ENCODE measurements at places on chromosomes 13 and 19. TPM values are rescaled to one million over a fixed set of nuclear protein-coding genes. Genes with fewer than 3 reads are reported as not detected.
A peak's percentile ranks its signal among the peaks of the same experiment; 100 is the strongest.

The THSD1 gene
- 0.26 TPM for total RNA-seq

- peak; percentile 92 for DNase-seq
These were observed 4.9 kb downstream of the ARHGEF1 start for GRCh38 chr19:41887711-41888382.

The GPC6 gene
- total RNA-seq, result not detected

GRCh38 chr13:79457948-79458347 is 23.0 kb upstream of the NDFIP2 start:
- DNase-seq, result no peak

DNA sequence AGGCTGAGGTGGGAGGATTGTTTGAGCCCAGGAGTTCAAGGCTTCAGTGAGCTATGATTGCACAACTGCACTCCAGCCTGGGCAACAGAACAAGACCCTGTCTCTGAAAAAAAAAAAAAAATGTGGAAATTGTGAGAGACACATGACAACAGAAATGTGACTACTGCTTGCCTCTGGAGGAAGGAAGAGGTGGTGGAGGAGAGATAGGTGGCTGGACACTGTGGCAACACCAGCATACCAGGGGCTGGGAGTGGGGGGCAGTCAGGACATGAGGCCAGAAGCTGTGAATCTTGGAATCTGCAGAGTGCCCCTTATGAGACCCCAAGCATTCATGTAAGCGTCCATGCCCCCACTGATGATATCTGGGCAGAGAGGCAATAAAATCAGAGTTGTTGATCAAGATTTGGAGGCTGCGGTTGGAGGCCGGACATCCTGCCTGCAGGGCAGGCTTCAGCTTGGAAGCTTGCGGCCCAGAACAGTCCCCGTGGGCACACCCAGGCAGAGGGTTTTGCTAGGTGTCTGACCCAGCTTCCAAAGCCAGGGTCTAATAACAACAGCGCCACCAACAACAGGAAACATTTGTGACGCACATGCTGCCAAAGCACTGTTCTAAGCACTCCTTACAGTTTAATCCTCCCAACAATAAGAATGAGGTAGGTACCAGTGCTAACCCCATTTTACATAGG is 16.9 kb downstream of the FAM187B start:
- DNase-seq, result peak; percentile 65

GRCh38 chr19:46265217-46265828 is 31.5 kb upstream of the HIF3A start:
- DNase-seq, result peak; percentile 61

The PCDH8 gene
- total RNA-seq, result not detected

DNA sequence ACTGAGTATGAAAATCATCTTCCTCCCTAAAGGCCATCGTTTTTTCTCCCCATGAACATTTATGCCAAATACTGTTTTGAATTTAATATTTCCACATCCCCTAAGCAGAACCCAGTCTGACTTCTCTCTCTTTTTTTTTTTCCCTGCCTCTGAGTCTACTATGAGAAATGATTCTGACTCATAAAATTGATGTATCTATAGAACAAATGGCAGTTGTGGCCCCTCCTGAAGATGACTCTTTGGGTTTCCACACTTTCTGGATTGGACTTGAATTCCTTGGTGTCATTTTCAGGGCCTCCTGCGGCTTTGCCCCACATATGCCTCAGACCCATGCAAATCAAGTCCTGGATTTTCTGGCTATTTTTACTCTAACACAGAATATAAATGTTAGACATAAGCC is 22.7 kb upstream of the NAXD start:
- DNase-seq, result no peak

GRCh38 chr13:27933580-27934328 is 14.0 kb downstream of the PDX1 start:
- no peak for DNase-seq

GRCh38 chr19:14127176-14127575 is 9.2 kb downstream of the ASF1B start:
- no peak for DNase-seq

DNA sequence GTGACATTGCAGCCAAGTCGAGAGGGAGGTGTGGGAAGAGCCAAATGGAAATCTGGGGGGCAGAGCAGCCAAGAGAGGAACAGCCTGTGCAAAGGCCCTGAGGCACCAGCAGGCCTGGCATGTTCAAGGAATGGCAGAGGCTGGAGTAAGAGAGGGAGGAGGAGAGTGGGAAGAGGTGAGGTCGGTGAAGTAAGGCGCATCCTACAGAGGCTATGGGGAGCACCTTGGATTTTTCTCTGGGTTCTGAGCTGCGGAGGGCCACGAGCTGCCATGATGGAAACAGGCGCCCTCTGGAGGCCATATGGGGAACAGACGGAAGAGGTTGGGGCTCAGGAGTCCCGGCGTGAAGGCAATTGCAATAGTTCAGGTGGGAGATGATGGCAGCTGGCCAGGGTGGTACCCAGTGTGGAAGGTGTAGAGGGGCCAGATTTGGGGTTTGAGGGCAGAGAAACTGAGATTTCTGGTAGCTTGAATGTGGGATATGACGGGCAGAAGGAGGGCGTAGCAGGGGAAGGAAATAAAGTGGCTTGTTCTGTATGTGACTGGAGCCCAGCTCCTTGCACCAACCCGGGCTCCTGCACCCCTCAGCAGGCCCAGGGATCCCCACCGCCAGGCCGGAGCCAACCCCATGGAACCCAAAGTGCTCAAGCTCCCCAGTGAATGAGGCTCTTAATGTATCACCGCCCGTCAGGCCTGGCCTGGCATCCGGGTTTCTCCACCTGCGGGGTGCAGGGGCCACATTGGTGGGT is 20.5 kb upstream of the STRN4 start:
- peak; percentile 67 for DNase-seq

DNA sequence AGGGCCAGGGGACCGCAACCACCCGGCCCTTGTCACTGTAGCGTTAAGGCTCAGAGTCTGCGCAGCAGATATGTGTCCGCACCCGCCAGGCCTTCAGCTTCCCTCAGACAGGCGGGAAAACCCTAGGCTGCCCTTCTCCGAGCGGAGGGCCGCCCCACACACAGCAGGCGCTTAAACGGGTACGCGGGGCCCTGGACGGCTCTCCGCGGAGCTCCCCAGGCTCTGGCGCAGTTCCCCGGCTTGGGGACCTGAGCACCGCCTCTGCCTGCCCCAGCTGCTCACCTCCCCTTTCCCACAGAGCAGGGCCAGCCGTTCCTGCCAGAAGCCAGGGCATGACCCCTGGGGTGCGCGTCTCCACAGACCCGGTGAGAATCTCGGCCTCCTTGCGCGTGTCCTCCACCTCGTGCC is 593 bp downstream of the ZNF135 start:
- DNase-seq, result no peak

The IGFL2 gene
- not detected for total RNA-seq

DNA sequence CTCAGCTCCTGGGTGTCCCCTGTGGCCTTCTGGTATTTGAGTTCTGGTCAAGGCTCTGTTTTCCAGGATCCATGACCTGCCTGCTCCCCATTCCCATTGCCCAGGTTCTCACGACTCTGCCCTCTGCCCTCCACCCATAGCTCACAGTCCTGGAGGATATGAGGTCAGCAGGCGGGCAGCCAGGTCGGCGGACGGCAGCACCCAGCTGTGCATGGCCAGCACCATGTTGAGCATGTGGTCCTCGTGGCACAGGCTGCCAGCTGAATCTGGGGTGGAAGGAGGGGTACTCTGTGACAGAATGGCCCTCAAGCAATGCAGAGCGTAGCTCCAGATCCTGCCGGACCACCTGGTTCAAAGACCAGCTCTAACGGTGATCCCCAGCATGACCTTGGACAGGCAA is 5.1 kb downstream of the RASGRP4 start:
- DNase-seq, result no peak

The YJEFN3 gene
- total RNA-seq, result 5.7 TPM

The NCAN gene
- total RNA-seq, result not detected

The PRODH2 gene
- not detected for total RNA-seq

The HCST gene
- 44.9 TPM for total RNA-seq

DNA sequence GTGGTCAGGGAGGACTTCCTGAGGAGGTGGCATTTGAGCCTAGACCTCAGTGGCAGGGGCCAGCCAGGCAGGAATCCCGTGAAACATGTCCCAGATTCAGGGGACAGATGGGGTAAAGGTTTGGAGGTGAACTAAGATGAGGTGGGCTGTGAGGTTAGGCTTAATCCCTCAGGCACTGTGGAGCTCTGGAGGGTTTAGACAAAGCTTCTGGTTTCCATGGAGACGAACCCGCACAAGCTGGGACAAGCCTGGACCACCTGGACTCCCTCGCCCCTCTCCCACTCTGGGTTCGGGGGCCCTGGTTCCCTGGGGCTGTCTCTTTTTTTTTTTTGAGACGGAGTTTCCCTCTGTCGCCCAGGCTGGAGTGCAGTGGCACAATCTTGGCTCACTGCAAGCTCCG is 15.7 kb downstream of the TJP3 start:
- no peak for DNase-seq

- DNase-seq, result peak; percentile 76
These were observed 31.4 kb downstream of the CERS4 start for GRCh38 chr19:8240274-8241229.

DNA sequence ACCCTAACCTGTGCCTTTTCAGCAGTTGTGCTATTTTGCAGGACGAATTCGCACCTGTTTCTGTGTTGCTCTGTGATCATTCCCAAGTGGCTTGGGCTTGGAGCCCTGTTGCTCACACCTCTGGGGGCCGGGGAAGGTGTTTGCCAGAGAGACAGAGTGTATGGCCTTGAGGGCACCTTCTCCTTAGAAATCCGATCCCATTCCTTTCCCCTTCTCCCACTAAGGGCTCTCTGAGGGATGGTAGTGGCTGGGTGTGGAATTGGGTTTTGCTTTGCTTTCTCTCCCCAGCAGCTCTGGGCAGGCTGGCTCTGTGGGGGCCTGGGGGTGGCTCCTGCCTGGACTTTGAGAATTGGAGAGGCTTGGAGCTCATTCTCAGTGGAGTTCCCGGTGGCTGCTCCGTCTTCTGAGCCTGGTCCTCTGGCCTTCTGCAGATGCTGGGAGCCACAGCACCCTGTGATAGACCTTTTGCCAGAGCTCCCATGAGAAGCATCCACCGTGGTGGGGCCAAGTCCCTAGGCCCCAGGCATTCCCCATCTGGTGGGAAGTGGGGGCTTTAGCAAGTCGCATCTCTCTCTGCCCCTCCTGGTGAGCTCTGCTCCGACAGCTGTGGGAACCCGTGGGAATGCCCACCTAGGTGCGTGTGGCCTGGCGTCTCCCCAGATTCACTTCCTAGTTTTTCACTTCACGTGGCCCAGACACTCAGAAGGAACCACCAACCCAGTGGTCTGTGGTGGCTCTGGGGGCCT is 26.1 kb downstream of the ATP11A start:
- no peak for DNase-seq

- no peak for DNase-seq
These were observed 194.2 kb downstream of the RGCC start for GRCh38 chr13:41651413-41652058.

Data from activated naive CD8-positive, alpha-beta T cell treated with anti-CD3 and anti-CD28 coated beads for 36 hours (primary cell).